ENCODE measurements at places on chromosomes 12 and 14. TPM values are rescaled to one million over a fixed set of nuclear protein-coding genes. Genes with fewer than 3 reads are reported as not detected.

Gene LALBA
- total RNA-seq, result not detected

Gene FAM234B
- 3.8 TPM for total RNA-seq

Gene ENTPD5
- total RNA-seq, result 4.8 TPM

Gene FOXN4
- not detected for total RNA-seq

Gene DAZAP2
- total RNA-seq, result 196 TPM

Gene SMCO2
- not detected for total RNA-seq

Gene ITPR2
- total RNA-seq, result 13.5 TPM

Gene TEX52
- not detected for total RNA-seq

DNA sequence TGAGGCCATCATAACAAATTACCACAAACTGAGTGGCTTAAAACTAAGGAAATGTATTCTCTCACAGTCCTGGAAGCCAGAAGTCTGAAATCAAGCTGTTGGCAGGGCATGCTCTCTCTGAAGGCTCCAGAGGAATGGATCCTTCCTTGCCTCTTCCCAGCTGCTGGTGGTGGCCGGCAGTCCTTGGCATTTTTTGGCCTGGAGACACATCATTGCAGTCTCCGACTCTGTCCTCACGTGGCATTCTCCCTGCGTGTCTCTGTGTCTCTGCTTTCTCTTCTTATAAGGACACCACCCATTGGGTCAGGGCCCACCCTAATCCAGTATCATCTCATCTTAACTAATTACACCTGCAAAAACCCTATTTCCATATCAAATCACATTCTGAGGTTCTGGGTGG, 206.1 kb downstream of the SLC41A2 start:
- DNase-seq, result no peak

- DNase-seq, result no peak
Measured at GRCh38 chr14:96151242-96151641, 53.4 kb upstream of the BDKRB2 start.

DNA sequence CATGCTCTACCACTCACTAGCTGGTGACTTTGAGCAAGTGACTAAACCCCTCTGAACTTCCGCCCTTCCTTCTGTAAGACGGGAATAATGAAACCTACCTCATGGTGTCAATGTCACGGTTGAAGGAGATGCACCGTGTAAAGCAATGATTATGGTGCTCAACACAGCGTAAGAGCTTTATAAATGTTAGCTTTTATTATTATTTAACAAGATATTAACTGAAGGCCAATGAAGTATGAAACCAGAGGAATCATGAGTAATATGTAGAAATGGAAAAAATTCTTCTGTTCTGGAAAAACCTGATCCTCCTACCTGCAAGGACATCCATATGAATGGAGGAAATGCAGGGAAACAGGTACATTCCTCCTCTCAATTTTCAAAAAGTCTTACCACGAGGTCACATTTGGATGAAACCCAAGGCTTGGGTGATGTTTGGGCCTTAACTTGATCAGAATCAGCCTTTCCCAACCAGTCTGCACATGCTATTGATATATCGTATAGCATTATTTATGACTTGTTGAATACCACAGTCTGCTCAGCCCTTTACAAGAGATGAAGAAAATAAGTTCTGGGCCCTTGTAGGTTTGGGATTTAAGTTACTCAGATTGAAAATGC, 166.8 kb upstream of the TBX3 start:
- no peak for DNase-seq

- DNase-seq, result no peak
Measured at GRCh38 chr12:22808860-22809259, 183.9 kb downstream of the ETNK1 start.

DNA sequence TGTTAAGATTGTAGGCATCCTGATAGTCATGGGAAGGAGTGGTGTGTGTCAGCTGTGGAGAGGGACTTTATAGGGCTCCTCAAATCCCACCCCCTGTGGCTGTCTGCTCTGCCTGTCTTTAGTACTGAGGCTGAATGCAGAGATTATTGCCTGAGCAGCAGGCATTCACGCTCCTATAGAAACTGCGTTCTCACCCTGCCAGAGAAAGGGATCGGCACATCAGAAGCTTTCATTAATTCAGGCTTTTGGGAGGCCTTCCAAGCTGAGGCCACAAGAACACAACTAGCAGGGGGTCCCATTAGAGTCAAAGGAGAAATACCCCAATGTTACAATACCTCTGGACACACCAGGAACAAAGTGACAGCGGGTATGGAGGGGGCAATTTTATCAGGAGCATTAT, 12.6 kb downstream of the KCNK10 start:
- no peak for DNase-seq

- DNase-seq, result no peak
Measured at GRCh38 chr14:96176275-96176674, 28.4 kb upstream of the BDKRB2 start.

DNA sequence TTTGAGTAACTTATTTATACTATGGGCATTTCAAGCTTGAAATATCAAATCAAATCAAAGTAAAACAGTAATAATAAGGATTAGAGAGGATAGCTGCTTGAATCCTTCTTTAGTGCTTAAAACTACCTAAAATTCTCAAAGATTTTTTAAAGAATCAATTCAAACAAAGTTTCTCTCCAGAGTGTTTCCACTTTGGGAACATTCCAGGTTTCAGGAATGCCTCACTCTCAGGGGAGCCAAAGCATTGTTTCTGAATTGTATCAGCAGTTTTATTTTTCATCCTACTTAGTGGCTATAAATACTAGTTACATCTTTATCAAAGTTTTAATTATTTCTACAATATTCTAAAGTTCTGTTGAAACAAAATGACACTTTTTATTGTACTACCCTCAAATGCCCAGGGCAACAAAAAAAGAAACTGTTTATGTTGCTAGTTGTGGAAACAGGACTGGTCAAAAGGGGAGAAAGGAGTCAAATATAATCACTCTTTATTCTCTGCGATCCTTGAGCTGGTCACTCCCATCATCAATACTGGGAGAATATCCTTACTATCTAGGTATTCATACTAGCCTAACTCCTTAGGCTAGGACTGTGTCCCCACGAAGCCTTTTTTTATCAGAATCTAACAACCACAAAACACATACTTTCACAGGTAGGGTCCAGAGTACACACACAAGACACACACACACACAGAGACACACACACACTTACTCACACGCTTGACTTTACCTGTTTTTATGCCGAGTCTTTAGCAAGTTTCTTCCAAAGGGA, 598 bp downstream of the RASSF9 start:
- no peak for DNase-seq

DNA sequence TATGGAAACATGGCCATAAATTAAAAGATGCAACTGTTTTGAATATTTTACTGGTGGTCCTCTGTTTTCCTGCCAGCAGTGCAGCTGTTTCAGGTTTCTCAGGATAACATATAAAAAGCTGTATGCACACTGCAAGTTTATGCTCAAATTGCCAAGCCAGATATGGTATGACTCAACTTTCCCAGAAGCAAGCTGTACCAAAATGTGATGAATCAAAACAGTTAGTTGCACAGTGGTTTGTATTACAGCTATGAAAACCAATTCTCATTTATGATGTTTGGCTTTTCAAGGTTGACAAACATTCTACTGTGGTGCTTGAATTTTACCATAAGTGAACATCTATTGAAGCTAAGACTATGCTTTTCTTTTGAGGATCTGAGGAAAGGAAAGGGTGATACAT, 15.5 kb downstream of the TRMT5 start:
- DNase-seq, result no peak

GRCh38 chr14:53851394-53852090, 105.1 kb downstream of the BMP4 start:
- DNase-seq, result no peak

DNA sequence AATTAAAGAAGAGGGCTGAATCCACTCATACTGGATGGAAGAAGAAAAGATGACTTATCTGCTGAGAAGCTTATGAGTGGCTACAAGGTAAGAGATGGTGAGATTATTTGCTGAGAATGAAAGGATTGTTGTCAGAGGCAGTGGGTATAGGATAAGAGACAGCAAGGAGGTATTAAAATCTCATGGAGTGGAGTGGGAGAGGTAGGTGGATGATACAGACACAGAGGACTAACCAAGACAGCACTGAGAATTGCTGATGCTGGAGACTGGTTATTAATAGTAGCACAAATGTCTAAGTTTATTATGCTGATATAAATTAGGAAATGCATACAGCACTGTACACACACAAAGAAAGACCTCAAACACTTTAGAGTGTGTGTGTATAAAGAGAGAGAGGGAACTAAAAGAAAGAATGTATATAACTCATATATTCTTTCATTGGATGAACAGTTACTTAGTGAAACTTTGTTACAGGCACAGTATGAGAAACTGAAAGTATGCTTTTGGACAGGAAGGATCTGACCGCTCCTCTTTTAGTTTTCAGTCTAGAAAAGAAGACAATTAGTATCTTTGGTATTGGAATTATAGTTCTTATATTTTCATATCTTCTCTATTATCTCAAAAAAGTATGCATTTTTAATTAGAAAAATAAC, 543.1 kb downstream of the LRFN5 start:
- no peak for DNase-seq

DNA sequence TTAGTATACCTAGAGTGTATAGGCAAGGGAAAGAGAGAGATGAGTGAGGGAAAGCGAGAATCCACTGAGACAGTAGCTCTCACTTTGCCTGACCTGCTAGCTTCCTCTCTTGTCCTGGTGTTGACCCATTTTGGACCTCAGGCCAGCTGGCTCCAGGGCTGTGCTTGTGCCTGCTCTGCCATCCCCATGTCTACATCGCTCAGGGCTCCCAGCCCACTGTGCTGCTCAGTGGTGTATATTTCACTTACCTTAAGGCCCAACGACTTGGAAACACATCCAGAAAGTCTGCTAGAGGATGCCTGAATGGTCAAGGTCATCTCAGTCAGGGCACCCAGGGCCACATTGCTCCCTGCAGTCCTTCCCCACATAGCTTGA, 964 bp upstream of the SERPINA4 start:
- no peak for DNase-seq

GRCh38 chr12:69466867-69467266, 3.3 kb upstream of the FRS2 start:
- DNase-seq, result no peak

GRCh38 chr12:38350342-38351174, 34.0 kb downstream of the ALG10B start:
- DNase-seq, result no peak

GRCh38 chr12:7719946-7720730, 8.9 kb downstream of the DPPA3 start:
- no peak for DNase-seq

DNA sequence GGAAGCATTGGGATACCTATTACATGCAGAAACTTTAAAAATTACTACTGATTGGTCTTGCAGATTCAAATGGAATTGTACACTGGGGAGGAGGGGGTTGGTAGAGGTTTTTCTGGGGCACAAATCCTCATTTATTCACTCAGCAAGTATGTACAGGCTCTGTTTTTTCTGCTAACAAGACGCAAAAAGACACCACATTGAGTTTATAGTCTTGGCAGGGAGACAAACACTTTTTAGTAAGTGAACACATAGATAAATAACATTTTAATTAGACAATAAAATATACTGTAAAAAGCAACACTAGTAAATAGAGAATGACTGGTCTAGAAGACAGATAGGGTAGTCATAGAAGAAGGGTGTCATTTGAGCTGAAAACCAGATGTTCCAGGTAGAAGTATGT, 23.8 kb downstream of the GLIPR1L2 start:
- no peak for DNase-seq

DNA sequence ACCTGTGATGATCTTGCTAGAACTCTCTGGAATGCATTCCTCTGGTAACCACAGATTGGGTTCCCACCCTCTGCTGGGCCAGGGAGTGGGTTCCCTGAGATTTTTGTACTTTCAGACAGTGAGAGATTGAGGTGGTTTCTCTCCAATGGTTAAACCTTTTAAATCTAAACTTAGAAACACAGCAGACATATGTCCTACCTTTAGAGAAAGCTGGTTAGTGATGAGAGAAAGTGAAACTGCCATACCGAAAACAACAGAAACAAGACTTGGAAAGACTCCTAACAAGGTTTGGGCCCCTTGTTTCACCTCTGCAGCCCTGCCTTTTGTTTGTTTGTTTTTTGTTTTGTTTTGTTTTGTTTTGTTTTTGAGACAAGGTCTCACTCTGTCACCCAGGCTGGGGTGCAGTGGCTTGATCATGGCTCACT, 9.7 kb upstream of the SGPP1 start:
- DNase-seq, result no peak

DNA sequence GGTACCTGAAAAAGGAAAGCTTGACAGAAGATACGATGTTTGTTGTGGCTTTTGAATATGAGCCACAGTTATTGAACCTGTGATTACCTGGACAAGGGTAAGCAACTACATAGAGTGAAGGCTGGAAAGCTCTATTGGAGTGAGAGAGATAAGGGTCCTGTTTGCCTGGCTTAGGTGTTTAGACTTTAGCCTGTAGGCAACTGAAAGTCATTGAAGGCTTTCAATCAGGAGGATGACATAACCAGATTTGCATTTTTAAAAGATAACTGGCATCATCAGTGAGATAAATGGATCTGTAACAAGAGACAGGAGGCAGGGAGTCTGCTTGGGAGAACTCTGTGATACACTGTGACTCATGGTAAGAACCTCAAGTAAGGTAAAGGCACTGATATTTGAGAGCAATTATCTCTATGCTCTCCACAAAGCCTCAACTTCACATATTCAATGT, 128.9 kb upstream of the SOX5 start:
- no peak for DNase-seq

- peak; percentile 88 for DNase-seq
Measured at GRCh38 chr12:25997201-25997963, 38.9 kb downstream of the RASSF8 start.

DNA sequence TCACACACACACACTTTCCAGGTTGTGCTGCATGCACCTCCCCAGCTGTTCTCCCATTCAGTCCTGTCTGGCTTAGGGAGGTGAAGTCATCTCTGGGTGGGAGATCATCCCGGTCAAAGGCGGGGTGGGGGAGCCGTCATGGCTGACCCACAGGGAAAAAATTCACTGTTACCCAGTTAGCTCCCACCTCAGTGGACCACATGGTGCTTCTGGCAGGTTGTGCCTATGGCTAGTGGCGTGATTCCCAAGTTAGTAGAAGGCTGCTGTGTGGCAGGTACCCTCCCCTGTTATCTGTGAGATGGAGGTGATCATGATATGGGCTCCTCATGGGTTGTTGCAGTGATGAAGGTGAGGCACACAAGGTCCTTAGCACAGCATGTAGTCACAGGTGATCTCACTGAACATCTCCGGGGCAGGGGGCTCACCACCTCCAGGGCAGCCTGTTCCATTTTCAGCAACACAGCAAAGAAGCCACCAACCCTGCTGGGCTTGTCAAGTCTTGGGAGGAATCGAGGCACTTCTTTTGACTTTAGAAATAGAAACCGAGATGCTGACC, 154.9 kb upstream of the CCND2 start:
- DNase-seq, result no peak

- no peak for DNase-seq
Measured at GRCh38 chr14:62307844-62308243, 545.6 kb downstream of the SNAPC1 start.

DNA sequence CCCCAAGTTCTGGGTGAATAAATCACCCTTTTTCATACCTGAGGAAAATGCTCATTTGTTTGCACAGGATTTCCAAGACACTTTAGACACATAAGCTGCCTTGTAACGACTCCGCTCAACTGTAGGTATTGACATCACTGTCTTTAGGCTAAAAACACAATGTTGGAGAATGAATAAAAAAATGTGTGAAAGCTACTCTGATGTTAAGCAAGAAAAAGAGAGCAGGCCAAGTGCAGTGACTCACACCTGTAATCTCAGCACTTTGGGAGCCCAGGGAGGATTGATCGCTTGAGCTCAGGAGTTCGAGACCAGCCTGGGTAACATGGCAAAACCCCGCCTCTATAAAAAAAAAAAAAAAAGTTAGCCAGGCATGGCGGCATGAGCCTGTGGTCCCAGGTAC, 11.1 kb upstream of the CIPC start:
- DNase-seq, result no peak

All from epithelial cell of proximal tubule (primary cell).